ENCODE measurements at places on chromosomes 16 and 17.

- no peak for DNase-seq
Observed at GRCh38 chr16:87016046-87017035, 300.9 kb downstream of the C16orf95 start.

- no peak for DNase-seq
Observed at GRCh38 chr17:12666718-12667117, 1.0 kb downstream of the MYOCD start.

DNA sequence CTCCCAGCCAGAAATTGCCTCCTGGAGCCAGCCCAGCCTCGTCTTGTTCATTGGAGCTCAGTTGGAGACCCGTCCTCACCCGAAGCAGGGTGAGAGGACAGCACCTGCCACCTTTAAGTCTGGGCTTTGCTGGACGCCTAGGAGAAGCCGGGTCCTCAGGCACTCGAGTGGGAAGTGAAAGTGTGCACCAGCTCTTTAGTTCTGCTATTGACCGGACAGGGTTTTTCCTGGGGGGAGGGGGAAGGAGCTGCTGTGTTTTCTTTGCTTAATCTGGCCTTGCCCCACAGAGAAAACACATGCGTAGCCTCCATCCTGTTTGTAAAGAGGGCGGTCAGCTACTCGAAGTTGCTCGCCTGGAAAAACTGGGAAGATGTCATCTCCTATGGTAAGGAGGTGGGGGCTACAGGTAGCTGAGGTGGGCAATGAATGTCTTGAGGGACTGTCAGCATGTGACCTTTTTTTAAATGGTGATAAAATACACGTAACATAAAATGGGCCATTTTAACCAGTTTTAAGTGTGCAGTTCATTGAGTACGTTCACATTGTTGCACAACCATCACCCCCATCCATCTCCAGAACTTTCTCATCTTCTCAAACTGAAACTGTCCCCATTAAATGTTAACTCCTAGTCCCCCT is 34.4 kb downstream of the CMIP start:
- no peak for DNase-seq

DNA sequence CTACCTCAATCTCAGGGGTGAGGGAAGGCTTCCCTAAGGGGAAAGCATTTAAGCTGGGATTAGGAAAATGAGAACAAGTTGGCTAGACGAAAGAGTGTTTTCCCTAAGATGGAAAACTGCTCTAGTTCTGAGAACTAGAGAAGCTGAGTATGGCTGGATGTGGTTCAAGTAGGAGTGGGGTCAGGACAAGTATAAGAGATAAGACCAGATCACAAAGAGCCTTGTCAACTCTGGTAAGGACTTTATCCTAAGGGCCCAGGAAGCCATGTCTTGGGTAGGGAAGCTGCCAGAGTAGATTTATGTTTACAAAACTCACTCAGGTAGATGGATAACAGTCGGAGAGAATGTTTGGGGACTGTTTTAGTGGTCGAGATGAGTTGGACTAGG is 1.7 kb downstream of the ANKS4B start:
- no peak for DNase-seq

GRCh38 chr17:69853541-69854224 is 221.3 kb upstream of the KCNJ16 start:
- no peak for DNase-seq

GRCh38 chr17:1083451-1084187 is 86.7 kb downstream of the TIMM22 start:
- no peak for DNase-seq

- DNase-seq, result no peak
Observed at GRCh38 chr17:16989953-16990860, 18.3 kb upstream of the TNFRSF13B start.

DNA sequence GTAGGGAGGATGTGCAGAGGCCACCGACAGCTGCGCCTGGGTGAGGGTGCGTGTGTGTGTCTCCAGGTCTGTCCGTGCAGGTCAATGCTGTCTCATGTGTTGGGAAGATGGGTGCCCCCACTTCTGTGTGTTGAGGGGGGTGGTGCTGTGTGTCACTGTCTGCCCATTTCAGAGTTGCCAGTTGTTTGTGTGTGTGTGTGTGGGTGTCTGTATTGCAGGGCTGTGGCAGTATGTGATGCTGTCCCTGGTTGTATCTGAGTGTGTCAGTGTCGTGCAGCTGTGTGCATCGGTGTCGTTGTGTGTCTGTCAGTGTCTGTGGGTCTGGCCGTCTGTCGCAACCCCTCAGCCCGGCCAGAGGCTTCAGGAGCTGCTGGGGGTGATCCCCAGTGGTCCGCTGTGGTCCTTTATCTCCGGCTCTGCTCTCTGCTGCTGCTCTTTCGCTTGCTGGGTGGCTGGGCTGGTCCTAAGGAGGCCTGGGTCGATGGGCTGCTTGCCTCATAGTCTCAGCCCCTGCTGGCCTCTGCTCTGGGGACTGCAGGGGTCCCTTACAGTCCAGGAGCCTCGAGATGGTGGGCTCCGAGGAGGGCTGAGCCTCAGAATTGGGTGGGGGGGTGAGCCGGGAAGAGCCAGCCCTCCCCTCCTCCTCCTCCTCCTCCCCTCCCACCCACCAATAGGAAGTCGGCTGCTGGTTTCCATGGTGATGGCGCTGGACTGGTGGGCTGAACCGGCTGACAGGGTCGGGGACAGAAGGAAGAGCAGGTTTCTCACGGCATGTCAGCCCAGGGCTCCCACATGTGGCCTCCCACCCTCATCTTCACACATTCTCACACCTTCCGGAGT is at the start of gene TSPOAP1:
Gene TSPOAP1 (minus strand): TSS at position 601 of the 840 bp plus-strand sequence. CDS start 875 bp downstream, outside the sequence.
- DNase-seq, result peak; percentile 90

- no peak for DNase-seq
Observed at GRCh38 chr17:32569171-32570080, 82.6 kb downstream of the CDK5R1 start.

- no peak for DNase-seq
Observed at GRCh38 chr17:36608794-36609497, 7.6 kb downstream of the MRM1 start.

GRCh38 chr17:27339836-27340550 is 46.1 kb downstream of the WSB1 start:
- no peak for DNase-seq

DNA sequence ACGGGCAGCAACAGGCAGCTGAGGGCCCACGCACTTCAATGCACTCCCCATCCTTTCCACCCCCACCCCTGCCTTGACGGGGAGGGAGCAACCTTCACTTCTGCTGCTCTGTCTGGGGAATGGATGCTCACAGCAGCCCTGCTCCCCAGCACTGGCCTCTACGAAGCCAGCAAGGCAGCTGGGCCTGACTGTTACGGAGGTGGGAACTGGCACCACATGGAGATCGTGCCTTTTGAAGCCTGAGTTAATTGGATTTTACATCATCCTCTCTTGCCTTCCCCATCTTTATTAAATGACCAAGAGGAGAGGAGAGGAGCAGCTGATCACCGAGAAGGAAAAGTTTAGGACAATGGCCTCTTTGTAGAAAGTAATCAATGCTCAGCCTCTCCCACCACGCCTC is 187.0 kb upstream of the RPL38 start:
- no peak for DNase-seq

- DNase-seq, result no peak
Observed at GRCh38 chr16:11530171-11530940, 56.4 kb downstream of the LITAF start.

DNA sequence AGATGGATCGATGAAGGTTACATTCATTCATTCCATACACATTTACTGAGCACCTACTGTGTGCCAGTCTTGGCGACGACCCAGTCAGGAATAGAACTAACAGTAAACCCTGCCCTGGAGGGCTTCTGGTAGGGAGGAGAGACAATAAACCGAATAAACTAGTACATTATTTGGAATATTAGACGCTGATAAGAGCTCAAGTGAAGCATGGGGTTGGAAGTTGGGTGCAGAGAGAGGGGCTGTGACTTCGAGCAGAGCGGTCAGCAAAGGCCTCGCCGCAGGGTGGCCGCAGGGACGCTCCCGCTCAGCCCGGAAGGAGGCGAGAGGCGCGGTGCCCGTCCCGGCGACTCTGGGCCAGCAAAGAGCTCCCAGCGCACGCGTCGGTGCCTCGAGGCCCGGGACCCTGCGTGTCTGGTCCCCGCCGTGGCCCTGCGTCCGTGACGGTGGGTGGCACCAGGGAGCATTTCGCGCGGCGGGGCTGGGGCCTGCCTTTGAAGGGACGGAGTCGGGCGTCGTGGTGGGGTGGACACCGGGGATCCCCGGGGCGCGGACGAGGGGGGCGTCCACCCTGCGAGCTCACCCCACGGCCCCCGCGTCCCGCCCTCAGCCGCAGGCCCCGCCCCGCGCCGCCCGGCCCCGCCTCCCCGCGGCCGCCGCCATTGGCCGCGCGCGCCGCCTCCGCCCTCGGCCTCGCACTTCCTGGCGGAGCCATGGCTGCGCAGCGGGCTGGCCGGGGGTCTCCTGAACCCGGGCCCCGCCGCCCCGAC is at the start of gene KLHL36:
Gene KLHL36 (plus strand): TSS at position 684 of the 767 bp plus-strand sequence. CDS start 2,357 bp downstream, outside the sequence.
- DNase-seq, result no peak

DNA sequence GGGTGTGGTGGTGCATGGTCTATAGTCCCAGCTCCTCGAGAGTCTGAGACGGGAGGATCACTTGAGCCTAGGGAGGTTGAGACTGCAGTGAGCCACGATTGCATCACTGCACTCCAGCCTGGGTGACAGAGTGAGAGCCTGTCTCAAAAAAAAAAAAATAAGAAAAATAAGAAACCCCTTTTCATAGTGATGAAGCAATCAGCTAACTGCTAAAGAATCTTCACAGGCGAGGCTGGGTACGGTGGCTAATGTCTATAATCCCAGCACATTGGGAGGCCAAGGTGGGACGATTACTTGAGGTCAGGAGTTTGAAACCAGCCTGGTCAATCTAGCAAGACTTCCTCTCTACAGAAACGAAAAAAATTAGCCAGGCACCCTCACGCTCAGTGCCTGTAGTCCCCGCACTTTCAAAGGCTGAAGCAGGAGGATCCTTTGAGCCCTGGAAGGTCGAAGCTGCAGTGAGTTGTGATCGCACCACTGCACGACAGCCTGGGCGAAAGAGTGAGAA is 760 bp downstream of the SLFN12L start:
- DNase-seq, result no peak

Measured in CMK (cell line).